ENCODE measurements at places on chromosomes 3 and 15.

DNA sequence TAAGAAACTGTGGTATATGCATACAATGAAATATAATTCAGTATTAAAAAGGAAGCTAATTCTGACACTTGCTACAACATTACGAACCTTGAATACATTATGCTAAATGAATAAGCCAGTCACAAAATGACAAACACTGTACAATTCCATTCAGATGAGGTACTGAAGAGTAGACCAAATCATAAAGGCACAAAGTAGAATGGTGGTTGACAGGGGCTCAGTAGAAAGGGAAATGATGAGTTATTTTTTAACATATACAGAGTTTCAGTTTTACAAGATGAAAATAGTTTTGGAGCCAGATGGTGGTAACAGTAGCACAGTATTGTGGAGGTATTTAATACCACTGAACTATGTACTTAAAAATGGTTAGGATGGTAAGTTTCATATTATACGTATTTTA, 254.6 kb upstream of the RBMS3 start:
- DNase-seq, result no peak

DNA sequence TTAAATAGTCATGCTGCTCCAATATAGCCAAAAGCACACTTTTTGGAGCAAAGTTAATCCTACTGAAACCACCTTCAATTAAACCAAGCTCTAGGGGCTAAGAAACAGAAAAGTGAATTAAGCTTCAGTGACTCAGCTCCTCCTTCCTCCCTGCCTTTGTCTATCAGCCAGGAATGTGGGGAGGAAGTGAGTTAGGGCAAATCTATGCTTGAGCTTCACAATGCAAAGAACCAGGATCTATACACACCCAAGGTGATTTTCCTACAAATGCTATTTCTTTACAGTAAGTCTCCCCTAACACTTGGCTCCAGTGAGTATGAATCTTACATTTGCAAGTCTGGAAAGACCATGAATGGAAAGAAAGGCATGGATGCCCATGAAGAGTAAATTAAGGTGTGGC, 212.1 kb downstream of the P3H2 start:
- peak; percentile 96 for DNase-seq

- DNase-seq, result no peak
Observed at GRCh38 chr3:182937293-182938051, 42.9 kb downstream of the DCUN1D1 start.

- no peak for DNase-seq
Observed at GRCh38 chr15:67824197-67824968, 926 bp upstream of the SKOR1 start.

DNA sequence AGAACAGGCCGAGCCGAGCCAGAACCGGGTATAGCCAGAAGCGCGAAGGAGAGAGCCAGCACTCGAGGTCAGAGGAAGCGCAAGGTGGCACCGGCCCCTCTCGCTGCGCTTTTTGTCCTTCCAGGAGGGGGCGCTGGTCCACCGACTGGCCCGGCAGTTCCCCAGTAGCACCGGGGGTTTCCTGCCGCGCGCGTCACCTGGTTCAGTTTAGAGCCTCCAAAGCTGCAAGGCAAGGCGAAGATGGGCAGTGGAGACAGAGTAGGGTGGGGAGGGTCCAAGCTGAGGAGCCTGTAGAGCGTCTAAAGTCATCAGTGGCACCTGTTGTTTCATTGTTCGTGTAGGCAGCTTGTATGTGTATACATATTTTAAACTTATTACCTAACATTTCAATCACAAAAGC, 7.6 kb upstream of the NR2E3 start:
- DNase-seq, result no peak

GRCh38 chr3:125374501-125374995, 577 bp downstream of the ZNF148 start:
- peak; percentile 46 for DNase-seq

DNA sequence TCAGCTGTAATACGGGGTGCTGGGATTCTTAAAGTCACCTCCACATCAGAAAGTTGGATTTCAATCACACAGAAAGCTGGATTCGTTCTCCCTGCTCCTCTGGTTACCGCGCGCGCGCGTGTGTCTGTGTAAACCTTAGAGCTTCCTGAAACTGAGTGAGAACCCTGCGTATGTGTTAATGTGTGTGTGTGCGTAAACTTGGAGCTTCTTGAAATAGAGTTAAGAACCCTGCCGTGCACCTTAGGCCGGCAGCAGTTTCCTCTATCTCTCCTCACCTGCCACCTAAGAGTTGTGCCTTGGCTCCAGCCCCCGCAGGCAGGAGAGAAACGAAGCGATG, 531 bp downstream of the LZTFL1 start:
- DNase-seq, result peak; percentile 7

GRCh38 chr15:54990793-54991192, 205.9 kb downstream of the RSL24D1 start:
- no peak for DNase-seq

- peak; percentile 38 for DNase-seq
Observed at GRCh38 chr15:32956006-32956405, 238.2 kb downstream of the GREM1 start.

DNA sequence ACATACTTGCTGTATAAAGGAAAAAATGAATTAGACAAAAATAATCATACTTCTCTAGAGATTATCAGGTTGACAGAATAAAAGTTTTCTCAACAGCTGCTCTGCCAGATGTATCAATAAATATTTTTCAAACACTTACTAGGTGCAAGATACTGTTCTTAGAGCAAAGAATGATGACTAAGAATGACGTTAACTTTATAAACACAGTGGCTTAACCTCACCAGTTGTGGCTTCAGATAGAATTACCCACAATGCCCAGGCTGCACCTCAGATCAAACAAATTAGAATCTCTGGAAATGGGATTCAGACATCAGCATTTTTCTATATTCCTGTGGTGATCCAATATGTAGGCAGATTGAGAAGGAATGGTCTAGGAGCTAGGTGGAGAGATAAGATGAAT, 422.4 kb upstream of the ATP11B start:
- no peak for DNase-seq

GRCh38 chr3:35932995-35933394, 293.7 kb downstream of the ARPP21 start:
- DNase-seq, result peak; percentile 91

DNA sequence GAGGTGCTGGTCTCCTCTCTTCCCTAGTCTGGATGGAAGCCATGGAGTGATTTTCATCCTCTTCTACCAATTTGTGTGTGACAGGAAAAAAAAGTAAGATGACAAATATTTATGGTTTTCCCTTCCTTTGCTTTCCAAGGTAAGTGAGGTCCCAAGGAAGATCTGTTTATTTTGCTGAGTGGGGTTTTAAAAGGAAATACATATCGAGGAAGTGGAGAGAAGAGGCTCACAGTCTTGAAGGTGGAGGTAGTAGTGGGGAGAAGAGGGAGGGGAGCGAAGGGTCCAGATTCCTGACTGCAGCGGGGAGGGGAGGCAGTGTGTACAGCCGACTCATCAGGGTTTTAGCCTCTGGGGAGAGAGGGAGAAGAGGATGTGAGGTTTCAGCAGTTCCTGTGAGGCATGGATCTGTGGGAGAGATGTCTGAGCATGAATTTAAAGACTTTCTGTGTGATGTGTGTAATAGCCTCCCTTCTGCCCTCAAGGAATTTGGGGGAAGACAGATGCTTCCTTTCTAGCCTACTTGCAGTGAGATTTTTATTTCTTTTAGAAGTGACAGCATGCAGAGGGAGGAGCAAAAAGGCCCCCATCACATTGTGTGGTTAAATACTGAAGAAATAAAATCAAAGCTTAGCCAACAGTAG, 272.4 kb downstream of the THRB start:
- no peak for DNase-seq

GRCh38 chr3:108448593-108448992, 61.8 kb downstream of the MYH15 start:
- DNase-seq, result no peak

DNA sequence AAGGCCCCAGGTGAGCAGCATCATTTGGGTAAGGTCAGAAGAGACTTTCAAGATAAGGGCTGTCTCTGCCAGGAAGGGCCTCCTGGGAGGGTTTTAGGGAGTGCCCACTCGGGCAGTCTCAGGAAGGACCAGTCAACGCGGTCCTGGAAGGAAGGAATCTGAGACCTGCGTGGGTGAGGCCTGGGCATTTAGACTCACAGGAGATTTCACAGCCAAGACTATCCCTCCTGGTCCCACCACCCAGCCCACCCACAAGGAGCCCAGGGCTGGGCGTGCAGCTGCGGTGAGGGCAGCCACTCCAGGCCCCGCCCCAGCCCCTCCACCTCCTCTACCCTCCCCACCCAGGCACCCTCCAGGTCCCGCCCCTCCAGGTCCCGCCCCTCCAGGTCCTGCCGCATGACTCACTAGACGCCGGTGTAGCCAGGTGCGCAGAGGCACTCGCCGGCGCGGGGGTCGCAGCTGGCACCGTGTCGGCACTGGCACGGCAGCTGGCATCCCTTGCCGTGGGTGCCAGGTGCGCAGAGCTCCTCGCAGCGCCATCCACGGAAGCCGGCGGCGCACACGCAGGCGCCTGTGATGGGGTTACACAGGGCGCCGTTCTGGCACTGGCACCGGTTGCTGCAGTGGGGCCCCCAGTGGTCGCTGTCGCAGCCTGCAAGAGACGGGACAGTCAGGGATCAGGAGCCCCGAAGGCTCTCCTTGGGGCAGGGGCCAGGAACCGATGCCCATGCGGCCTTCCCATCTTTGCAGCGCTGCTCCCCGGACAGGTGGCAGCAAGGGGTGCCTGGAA, 112.7 kb downstream of the RAB11A start:
- no peak for DNase-seq

DNA sequence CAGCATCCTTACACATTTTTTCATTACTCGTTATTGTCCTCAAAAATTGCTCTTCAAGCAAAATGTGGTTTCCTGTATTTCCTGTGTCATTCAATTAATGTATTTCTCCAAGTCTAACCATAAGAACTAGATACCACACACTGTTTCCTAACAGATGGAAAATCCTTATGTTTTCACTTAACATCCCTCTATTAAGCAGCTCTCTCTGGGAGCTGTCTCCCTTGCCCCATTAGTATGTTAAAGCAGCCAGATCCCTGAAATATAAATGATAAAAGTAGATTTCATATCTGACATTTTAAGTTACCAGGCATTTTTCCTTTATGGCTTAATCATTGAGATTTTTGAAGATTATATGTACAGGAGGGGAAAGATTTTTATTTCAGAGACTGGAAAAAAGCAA, 15.9 kb downstream of the PFN2 start:
- DNase-seq, result no peak

GRCh38 chr15:83659417-83659812, 5.5 kb downstream of the ADAMTSL3 start:
- no peak for DNase-seq

GRCh38 chr3:70097084-70097483, 97.6 kb downstream of the SAMMSON start:
- DNase-seq, result no peak

DNA sequence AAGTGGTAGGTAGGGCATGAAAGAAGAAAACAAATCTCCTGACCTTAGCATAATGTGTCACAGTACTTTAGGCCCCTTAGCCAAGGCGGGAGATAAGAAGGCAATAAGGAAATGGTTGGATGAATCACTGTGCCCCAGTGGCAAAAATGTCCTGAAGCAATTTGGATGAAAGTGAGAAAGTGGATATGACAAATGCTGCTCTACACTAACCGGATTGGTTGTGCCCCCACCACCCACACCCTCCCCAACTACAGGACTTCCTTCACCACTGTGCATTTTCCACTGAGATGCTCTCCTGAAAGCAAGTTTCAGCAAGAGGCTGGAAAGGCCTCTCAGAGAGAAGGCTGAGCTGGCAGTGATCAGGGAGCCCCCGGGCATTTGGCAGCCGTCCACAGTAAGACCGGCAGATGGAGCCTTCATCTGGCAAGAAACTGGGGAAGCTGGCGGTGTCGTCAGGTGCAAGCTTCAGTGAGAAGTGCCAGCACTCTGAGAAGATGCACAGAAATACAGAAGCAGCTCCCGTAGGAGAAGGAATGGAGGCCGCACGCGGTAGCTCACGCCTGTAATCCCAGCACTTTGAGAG, 63.8 kb downstream of the ATP1B3 start:
- peak; percentile 75 for DNase-seq

DNA sequence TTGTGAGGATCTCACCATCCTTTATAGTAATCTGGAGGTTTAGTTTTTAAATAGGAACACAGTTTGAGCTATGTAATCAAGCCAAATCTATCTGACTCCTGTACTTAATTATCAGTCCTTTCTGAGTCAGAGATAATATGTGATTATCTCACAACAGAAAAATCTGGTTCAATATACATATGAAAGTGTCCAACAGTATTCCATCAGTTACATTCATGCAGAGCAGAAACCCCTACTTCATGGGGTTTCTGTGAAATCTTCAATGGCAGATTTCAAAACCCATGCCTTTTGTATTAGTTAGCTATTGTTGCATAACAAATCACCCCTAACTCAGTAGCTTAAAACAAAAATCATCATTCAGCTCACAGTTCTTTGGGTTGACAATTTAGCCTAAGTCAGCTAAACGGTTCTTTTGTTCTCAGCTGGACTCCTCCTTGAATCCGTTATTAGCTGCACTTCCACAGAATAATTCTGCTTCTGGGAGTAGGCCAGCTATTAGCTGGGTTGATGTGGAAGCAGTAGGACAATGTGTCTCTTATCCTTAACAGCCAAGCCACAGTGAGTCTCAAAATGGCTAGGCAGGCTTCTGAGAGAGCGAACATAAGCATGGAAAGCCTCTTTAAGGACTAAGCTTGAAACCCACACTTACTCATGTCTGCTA, 42.9 kb upstream of the ARPP21 start:
- DNase-seq, result no peak

DNA sequence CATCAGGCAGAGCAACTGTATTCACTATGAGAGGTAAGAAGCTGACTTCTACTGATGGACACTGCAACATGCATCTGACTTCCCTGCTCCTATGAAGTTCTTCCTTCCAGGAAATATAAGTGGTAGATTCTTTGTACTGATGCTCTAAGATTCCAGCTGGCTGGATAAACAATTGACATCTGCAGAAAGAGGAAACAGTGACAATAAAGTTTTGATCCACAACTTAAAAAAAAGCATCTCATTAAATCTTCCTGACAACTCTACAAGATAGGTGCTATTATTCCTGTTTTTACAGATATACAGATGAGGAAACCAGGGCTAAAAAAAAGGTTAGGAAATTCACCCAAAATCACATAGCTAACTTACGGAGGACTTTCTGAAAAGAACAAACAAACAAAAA, 142.8 kb downstream of the VPS13C start:
- DNase-seq, result no peak

GRCh38 chr3:12708584-12709192, 44.8 kb upstream of the RAF1 start:
- no peak for DNase-seq

DNA sequence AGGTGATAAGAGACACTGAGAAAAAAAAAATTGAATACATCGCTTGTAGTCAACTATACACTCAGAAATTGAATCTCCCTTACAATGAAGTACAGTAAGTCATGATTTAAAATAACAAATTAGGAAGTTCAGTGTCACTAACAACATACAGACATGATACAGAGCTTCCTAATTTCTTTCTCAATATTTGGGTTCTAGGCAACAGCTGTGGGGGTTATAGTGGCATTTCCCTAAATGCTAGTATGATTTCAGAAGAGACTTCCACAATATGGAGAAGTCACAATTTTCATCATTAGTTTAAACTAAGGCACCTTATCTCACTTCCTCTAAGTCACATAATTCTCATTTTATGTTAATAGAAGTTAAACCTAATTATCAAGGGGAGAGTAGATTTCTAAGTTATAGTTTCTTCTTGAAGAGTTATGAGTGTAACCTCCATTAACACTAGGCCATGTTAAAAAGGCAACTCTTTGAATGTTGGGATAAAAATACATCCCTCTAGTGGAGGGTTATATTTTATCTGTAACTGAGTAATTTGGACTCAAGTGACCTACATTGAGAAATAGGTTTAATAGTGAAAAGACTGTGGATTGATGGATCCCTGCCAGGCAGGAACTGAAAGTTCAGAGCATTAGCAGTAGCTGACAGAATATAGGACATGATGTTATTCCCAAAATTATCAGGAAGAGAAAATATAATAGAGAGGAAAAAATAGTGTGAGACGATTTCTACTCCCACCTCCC, 286.0 kb upstream of the SUCLG2 start:
- DNase-seq, result no peak

All from kidney capillary endothelial cell (primary cell).